EH (cell line): ENCODE measurements at places on chromosomes 1 and 21.

GRCh38 chr21:32909393-32909792, 116.3 kb upstream of the OLIG2 start:
- no peak for DNase-seq

GRCh38 chr1:65264197-65264929, 45.0 kb upstream of the DNAJC6 start:
- DNase-seq = peak; percentile 86

DNA sequence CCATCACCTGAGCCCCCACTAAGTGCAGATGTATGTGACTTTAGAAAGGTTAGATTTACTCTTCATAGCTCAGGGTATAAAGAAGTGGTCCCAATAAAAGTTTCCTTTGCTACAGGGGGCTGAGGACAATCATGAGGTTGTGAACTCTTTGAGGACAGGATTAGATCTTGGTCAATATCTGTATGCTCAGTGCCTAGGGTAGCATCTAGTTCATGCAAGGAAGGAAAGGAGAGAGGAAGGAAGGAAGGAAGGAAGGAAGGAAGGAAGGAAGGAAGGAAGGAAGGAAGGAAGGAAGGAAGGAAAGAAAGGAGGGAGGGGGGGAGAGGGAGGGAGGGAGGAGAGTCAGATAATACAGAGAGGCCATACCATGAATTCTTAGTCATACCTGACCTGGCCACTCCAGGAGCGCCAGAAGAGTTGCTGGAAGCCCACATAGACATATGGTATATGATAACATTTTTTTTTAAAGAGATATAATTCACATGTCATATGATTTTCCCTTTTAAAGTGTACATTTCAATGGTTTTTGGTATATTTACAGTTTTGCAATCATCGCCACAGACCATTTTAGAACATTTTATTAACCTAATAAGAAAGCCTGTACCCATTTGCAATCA, 9.7 kb upstream of the CSRP1 start:
- no peak for DNase-seq

DNA sequence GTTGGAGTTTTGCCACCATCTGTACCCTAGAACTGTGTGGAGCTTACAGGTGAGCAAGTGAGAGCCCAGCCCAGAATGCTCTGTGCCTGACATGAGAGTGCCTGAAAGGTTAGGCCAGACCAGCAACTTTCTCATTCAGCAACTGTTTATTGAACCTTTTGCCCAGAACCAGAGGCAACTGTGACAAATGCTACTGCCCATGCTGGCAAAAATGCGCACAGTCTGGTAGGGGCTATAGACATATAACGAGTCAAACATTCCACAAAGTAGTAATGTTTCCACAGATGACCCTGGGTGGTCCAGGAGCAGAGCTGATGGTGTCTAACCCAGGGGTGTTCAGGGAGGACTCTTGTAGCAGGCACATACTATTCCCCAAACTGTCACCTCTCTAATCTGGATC, 56.0 kb upstream of the GCLM start:
- DNase-seq = no peak

GRCh38 chr1:110225756-110226404, 15.8 kb downstream of the KCNC4 start:
- no peak for DNase-seq
